Psoas muscle (tissue), 8 donors: ENCODE measurements at places on chromosomes 3 and 15. TPM values are rescaled to one million over a fixed set of nuclear protein-coding genes. Genes with fewer than 3 reads are reported as not detected.
A peak's percentile ranks its signal among the peaks of the same experiment; 100 is the strongest.

DNA sequence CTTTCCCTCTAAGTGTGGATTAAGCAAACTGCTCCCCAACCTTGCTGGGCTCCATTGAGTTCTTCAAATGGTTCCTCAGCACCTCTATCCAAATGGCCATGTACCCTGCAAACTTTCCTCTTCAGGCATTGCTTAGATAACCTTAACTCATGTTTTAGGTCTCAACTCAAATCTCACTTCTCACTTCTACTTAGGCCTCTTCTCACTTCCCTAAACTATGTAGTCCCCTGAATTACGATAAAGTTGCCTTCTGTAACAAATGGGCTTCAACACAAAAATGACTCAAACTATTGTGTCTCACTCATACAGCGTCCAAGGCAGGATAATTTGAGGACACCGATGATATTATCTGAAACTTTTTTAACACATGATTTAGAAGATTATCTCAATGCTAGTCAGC, 62.4 kb upstream of the STAC start:
- no peak overlapping the region for H3K4me3 ChIP-seq
- no peak for DNase-seq
- H3K4me1 ChIP-seq: no peaks in the 10 kb centered on the region
- no peak overlapping the region for H3K27ac ChIP-seq

Gene ITPKA
- 0.04 TPM for polyA plus RNA-seq

Gene SYNPR
- polyA plus RNA-seq: not detected

- DNase-seq: peak; percentile 88
- no peaks in the 10 kb centered on the region for H3K27me3 ChIP-seq
- peak overlapping the region; percentile 34 for H3K4me3 ChIP-seq
Measured at GRCh38 chr3:59818033-59818918, 768.5 kb upstream of the CFAP20DC start.

DNA sequence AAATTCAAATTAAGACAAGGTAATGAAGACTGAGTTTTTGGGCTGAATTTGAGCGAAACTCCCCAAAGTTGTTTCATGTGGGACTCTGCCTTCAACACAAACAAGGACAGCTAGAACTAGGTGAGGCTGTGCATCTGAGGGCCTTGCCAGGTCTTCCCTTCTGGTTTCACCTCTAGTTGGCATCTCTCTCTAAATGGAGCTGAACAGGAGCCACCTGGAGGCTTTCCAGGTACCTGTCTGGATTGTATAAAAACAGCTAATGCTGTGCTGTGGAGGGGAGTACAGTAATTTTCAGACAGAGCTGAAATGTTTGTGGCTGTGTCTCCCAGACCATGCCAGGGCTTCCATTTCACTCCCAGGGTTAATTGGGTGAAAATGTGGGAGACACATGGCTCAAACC, 27.1 kb downstream of the TRIM71 start:
- H3K27me3 ChIP-seq: no peaks in the 10 kb centered on the region
- no peaks in the 10 kb centered on the region for H3K4me1 ChIP-seq
- H3K36me3 ChIP-seq: no peaks in the 10 kb centered on the region
- no peak overlapping the region for H3K4me3 ChIP-seq

Gene HYAL3
- 1.2 TPM for polyA plus RNA-seq

DNA sequence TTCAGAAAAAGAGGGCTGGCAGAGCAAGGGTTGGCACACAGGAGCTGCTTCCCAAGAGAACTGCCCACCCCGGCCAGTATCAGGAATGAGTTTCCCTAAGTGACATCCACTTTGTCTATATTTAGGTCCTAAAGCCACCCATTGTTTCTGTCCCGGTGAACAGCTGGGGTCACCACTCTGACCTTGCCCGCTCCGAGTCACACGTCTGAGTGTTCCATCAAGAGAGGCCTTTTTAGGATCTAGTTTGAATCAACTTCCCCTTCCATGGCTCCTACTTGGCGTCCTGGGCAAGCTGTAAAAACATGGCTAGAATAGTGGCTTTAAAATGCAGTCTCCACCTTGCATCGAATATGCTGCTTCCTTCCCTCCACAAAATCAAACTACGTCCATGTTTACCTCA, 109.6 kb upstream of the ARHGEF3 start:
- no peaks in the 10 kb centered on the region for H3K27me3 ChIP-seq
- no peak overlapping the region for H3K4me3 ChIP-seq
- H3K4me1 ChIP-seq: no peaks in the 10 kb centered on the region
- no peaks in the 10 kb centered on the region for H3K36me3 ChIP-seq
- DNase-seq: no peak

Gene RAB27A
- 1.7 TPM for polyA plus RNA-seq

GRCh38 chr3:50230794-50231125, 5.2 kb upstream of the GNAI2 start:
- H3K27me3 ChIP-seq: no peaks in the 10 kb centered on the region
- H3K4me1 ChIP-seq: peaks cover 5% of the 10 kb centered on the region
- no peak overlapping the region for H3K27ac ChIP-seq
- no peaks in the 10 kb centered on the region for H3K36me3 ChIP-seq
- H3K4me3 ChIP-seq: no peak overlapping the region

- no peaks in the 10 kb centered on the region for H3K36me3 ChIP-seq
- H3K27me3 ChIP-seq: no peaks in the 10 kb centered on the region
- no peak overlapping the region for H3K4me3 ChIP-seq
- H3K4me1 ChIP-seq: peaks cover 48% of the 10 kb centered on the region
- DNase-seq: peak; percentile 57
- H3K27ac ChIP-seq: peak overlapping the region; percentile 42
Measured at GRCh38 chr3:4720316-4721075, 227.3 kb downstream of the ITPR1 start.

- no peaks in the 10 kb centered on the region for H3K4me1 ChIP-seq
- no peak overlapping the region for H3K4me3 ChIP-seq
- no peak for DNase-seq
- H3K27me3 ChIP-seq: peaks cover 1% of the 10 kb centered on the region
- no peak overlapping the region for H3K27ac ChIP-seq
Measured at GRCh38 chr15:81381720-81382119, 7.7 kb upstream of the TMC3 start.

DNA sequence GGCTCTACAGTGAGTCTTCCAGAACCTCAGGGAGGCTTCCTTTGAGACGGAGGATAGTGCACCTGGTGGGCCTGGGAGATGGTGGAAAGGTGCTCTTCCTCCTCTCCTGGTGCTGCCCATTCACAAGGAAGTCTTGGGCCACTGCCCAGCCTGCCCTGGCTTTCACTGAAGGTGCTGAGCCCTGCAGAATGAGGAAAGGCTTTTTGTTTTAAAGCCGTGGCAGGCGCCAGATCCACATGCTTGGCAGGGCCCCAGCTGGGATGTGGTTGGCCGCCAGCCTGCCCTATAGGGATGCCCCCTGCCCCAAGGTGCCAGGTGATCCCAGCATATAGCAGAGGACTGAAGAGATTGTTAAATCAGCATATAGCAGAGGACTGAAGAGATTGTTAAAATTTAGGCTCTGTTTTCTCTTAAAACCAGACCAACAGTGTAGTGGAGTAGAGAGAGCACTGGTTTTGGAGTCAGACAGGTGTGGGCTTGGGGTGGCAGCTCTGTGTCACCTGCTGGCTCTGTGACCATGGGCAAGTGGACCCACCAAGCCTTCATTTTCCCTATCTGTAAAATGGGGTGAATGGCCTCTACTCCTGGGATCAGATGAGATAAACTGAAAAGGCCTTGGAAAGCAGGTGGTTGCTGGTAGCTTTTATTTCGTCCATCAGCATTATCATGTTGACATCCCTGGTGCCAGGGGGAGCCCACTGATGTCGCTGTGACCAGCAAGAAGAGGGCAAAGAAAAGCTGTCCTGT, 53.3 kb downstream of the SLC6A6 start:
- no peaks in the 10 kb centered on the region for H3K36me3 ChIP-seq
- H3K27ac ChIP-seq: peak overlapping the region; percentile 28
- DNase-seq: no peak
- no peaks in the 10 kb centered on the region for H3K27me3 ChIP-seq

- peak overlapping the region; percentile 20 for H3K27ac ChIP-seq
- H3K27me3 ChIP-seq: no peaks in the 10 kb centered on the region
Measured at GRCh38 chr3:30232142-30232541, 374.3 kb upstream of the TGFBR2 start.
